ENCODE measurements at places on chromosomes 1 and 21.

GRCh38 chr1:44557778-44558177 lies 116.5 kb downstream of the TMEM53 start:
- no peak for DNase-seq

GRCh38 chr1:205515781-205516253 lies 11.3 kb downstream of the CDK18 start:
- DNase-seq = no peak

GRCh38 chr1:222104694-222105392 lies 363.0 kb upstream of the DUSP10 start:
- no peak for DNase-seq

GRCh38 chr1:81547261-81547911 lies 253.3 kb upstream of the ADGRL2 start:
- no peak for DNase-seq

DNA sequence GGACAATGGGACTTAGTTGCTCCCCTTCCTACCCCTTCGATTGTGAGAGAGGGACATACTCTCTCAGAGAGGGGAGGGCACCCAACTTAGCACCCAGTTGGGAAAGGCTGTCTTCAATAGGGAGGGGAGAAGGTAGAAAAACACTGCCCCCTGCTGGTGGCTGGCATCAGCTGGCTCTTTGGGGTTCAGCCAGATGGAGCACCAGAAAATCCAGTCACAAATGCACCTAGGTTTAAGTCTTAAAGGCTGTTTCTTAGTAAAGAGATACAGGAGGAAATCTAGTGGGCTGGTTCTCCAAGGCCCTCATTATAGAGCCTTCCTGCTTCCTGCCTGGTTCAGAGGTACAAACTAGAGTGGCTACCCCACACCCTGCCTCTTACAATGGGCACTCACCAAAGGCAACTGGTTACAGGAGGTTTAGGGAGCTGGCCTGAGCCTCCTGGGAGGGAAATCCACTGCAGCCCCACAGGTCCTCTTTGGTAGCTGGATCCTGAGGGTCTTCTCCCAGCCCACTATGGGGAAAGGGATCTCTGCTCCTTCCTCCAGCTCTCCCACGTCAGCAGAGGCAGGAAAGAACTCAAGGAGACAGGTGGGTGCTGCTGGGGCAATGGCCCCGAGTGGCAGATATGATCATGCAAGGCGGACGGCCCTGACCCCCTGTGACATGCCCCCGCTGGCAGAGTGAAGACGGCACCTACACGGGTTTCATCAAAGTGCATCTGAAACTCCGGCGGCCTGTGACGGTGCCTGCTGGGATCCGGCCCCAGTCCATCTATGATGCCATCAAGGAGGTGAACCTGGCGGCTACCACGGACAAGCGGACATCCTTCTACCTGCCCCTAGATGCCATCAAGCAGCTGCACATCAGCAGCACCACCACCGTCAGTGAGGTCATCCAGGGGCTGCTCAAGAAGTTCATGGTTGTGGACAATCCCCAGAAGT lies 28.3 kb downstream of the EIF2D start:
- peak; percentile 19 for DNase-seq

- no peak for DNase-seq
Measured at GRCh38 chr1:17023102-17023501, 11.4 kb upstream of the ATP13A2 start.

GRCh38 chr21:33949516-33950430 lies 34.2 kb upstream of the ATP5PO start:
- DNase-seq = no peak

GRCh38 chr1:54571803-54572541 lies 23.9 kb downstream of the ACOT11 start:
- DNase-seq = no peak

DNA sequence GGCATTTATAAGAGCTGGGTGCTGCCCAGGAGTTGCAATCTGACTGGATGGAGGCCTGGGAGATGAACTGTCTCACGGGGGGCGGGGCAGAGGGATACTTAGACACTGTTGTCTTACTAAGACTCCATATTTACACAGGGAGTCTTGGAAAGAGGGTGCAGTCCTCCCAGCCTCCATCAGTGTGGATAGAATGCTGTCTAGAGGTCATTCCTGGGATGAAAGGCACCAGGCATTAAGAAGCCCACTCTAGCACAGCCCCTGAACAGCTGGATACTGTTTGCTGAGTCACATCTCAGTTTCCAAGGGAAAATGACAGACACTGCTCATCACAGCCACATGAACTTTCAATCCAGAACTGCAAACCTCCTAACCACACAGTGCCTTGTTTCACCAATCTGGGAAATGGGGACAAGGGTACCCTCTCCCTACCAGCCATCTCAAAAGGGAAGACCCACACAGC lies 43.3 kb downstream of the SSBP3 start:
- DNase-seq = no peak

DNA sequence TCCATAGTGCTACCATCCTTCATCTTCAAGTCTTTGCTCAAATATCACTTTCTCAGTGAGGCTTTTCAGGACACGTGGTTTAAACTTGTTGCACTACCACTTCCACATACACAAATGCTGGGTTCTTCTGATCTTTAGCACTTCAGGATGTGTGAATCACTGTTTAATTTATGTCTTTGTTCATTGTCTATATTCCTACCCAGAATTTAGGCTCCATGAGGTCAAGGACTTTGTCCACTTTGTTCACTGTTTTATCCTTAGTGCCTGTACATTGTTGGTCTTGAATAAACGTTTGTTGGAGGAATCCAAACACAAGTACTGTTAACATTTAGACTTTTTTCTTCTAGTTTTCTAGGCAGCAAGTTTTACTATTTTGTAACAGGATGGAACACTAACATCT lies 42.6 kb upstream of the RALGPS2 start:
- DNase-seq = no peak

- DNase-seq = no peak
Measured at GRCh38 chr1:99497690-99498089, 148.2 kb upstream of the PALMD start.

GRCh38 chr1:198635964-198636363 lies 2.9 kb upstream of the PTPRC start:
- no peak for DNase-seq

GRCh38 chr1:229596925-229597699 lies 28.8 kb downstream of the TAF5L start:
- no peak for DNase-seq

- no peak for DNase-seq
Measured at GRCh38 chr21:39611551-39612190, 1.1 kb upstream of the B3GALT5 start.

GRCh38 chr1:217004776-217005436 lies 281.7 kb upstream of the ESRRG start:
- DNase-seq = no peak

DNA sequence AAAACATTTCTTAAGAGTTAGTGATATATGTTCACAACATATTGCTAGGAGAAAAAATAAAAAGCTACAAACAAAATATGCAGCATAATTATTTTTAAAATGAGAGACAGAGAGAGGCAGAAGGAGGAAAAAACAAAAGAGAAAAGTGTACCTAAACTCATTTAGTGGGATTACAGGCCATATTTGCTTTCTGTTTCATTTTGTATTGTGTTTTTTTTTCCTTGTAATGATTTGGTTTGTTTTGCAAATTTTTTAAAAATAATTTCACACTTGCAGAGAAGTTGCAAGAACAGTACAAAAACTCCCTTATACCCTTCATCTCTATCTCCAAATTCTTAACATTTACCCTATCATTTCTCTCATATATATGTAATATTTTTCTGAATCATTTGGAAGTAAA lies 65.0 kb downstream of the LBR start:
- DNase-seq = no peak

DNA sequence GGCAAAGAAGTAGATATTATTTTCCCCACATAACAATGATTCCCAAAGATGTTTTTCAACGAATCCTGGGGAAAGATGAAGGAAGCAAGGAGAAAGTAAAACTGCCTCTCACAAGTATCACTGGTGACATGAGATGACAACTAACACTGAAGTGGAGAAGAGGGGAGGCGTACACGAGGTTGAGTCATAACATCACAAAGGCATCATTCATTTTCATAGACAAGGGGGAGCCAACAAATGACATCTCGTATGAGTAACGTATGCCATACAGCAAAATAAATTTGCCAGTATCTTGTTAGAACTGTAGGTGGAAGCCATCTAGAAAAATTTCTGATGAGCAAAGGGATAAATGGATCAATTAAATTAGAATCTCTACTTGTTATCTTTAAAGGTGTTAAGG lies 56.6 kb downstream of the ATP1B1 start:
- DNase-seq = no peak

- no peak for DNase-seq
Measured at GRCh38 chr1:208581209-208581608, 337.0 kb upstream of the PLXNA2 start.

- DNase-seq = no peak
Measured at GRCh38 chr1:244211559-244211944, 160.5 kb downstream of the ZBTB18 start.

DNA sequence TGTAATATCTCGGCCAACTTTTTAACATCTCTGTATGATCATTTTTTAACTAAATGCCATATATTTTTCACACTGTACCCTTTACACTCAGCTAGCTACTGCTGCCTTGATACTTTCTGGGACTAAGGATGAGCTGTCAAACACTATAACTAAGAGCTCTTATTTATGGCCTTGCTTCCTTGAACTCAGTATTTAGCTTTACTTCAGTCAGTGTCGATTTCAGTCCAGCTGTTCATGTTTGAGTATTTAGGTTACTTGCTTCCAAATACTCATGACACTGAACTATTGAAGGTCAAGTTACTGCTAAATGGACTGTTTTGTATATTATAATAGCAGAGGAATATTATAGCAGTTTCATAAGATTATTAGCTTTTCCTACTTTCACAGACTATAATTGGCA lies 25.9 kb upstream of the USP25 start:
- no peak for DNase-seq

- DNase-seq = no peak
Measured at GRCh38 chr1:8047112-8047511, 21.0 kb upstream of the ERRFI1 start.

GRCh38 chr21:34908419-34909055 lies 140.6 kb downstream of the RUNX1 start:
- DNase-seq = no peak
